ENCODE measurements at places on chromosomes 12 and 14. TPM values are rescaled to one million over a fixed set of nuclear protein-coding genes. Genes with fewer than 3 reads are reported as not detected.

DNA sequence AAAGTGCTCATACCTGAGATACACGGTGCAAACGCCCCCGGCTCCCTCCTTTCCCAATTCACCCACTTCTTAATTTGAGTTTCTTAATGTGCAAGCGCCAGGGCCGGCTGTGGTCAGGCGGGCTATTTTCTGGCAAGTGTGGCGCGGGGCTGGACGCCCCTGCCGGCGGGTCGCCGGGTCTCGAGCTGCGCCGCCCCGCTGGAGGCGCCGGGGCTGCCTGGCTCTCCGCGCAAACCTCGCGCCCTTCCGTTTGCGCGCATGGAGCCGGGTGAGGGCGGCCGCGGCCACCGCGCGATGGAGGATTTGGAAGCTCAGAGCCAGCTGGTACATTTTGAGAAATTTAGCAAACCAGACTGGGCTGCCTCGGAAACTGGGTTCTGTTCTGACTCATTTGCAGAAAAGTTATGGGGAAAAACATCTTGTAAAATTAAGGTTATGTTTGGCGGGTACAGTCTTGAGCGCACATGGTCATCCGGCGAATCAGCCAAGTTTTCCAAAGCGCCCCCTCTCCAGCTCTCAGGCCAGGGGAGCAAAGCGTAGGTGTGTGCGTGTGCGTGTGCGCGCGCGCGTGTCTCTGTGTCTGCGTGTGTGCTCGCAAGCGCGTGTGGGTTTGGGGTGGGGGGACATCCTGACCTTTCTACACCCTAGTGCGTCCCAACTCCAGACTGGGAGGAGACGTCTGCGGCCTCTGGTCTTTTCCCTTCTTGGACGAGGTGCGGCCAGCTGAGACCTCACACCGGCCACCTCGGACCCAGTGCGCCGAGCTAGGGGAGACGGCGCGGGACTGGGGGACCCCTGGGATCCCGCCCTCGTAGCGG is 6.5 kb upstream of the OTX2 start:
- H3K27me3 ChIP-seq, result peaks cover 66% of the 10 kb centered on the region
- no peaks in the 10 kb centered on the region for H3K4me1 ChIP-seq
- no peak overlapping the region for H3K4me3 ChIP-seq

DNA sequence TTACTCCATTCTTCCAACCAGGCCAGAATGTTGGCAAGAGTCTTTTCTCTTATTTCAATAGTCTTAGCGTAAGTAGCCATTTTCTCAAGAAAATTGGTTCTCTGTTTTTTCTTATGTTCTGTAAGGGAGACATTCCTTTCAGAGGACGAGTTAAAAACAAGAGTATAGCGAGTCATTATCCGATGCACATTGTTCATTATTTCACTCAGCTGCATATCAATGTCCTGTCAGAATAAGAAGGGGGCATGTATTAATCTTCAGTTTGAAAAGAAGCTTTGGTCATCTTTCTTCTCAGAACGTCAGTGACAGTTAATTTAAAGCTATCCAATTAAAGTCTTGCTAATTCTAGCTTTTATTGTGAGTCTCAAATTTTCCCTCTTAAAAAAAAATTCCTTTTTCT is 33.3 kb downstream of the FAM186A start:
- H3K4me3 ChIP-seq, result no peak overlapping the region
- H3K4me1 ChIP-seq, result no peaks in the 10 kb centered on the region
- no peaks in the 10 kb centered on the region for H3K27me3 ChIP-seq
- no peak overlapping the region for H3K27ac ChIP-seq

GRCh38 chr14:90300611-90301047 is 31.1 kb downstream of the NRDE2 start:
- H3K4me3 ChIP-seq, result no peak overlapping the region
- H3K4me1 ChIP-seq, result no peaks in the 10 kb centered on the region
- H3K27me3 ChIP-seq, result no peaks in the 10 kb centered on the region
- H3K27ac ChIP-seq, result no peak overlapping the region

DNA sequence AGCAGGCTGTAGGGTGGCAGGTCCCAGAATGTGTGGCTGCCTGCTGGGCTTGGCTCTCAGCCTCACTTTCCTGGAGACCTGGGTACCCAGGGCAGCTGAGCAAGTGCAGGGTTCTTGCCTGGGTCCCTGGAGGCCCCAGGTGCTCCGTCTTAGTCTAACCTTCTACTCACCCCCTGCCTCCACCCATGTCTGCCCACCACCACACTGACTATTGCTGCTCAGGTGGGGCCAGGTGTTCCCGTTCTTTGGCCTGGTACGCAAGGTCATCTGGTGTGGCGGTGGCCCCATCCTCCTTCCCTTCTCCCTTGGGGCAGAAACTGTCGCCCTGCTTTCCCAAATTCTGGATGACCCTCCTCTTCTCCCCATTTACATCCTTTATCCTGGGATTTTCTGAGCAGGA is 319.9 kb downstream of the TMEM121 start:
- no peaks in the 10 kb centered on the region for H3K27me3 ChIP-seq
- H3K27ac ChIP-seq, result no peak overlapping the region
- DNase-seq, result no peak
- no peak overlapping the region for H3K4me3 ChIP-seq
- no peaks in the 10 kb centered on the region for H3K4me1 ChIP-seq

- H3K36me3 ChIP-seq, result no peaks in the 10 kb centered on the region
- DNase-seq, result no peak
- H3K4me1 ChIP-seq, result no peaks in the 10 kb centered on the region
- no peak overlapping the region for H3K27ac ChIP-seq
- peaks cover 2% of the 10 kb centered on the region for H3K27me3 ChIP-seq
- H3K4me3 ChIP-seq, result no peak overlapping the region
These were observed 29.6 kb upstream of the OR5AU1 start for GRCh38 chr14:21185491-21185890.

- no peaks in the 10 kb centered on the region for H3K27me3 ChIP-seq
- no peak overlapping the region for H3K27ac ChIP-seq
- DNase-seq, result no peak
- H3K4me3 ChIP-seq, result no peak overlapping the region
These were observed 33.7 kb upstream of the HELB start for GRCh38 chr12:66268562-66268961.

GRCh38 chr14:91233936-91234790 is 10.3 kb downstream of the GPR68 start:
- no peaks in the 10 kb centered on the region for H3K36me3 ChIP-seq
- no peaks in the 10 kb centered on the region for H3K27me3 ChIP-seq
- H3K27ac ChIP-seq, result no peak overlapping the region
- no peak for DNase-seq

- no peak overlapping the region for H3K4me3 ChIP-seq
- DNase-seq, result no peak
- no peak overlapping the region for H3K27ac ChIP-seq
These were observed 21.5 kb downstream of the FZD10 start for GRCh38 chr12:130183585-130184370.

- no peaks in the 10 kb centered on the region for H3K27me3 ChIP-seq
- no peak overlapping the region for H3K4me3 ChIP-seq
- peaks cover 1% of the 10 kb centered on the region for H3K36me3 ChIP-seq
- DNase-seq, result no peak
- peaks cover 16% of the 10 kb centered on the region for H3K4me1 ChIP-seq
These were observed 2.0 kb downstream of the KICS2 start for GRCh38 chr12:64220046-64220445.

DNA sequence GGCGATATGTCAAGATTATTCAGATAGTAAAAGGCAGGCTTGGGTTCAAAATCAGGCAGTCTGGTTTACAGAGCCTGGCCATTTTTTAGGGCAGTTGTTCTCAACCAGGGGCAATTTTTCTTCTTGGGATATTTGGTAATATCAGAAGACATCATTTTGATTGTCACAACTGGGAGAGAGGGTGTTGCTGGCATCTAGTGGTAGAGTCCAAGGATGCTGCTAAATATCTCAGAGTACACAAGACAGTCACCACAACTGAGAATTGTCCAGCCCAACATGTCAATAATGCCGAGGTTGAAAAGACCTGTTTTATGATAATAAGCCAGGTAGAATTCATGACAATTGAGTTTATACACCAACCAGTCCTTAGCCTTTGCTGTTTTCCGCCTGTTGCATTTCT is 733.9 kb downstream of the NRXN3 start:
- no peaks in the 10 kb centered on the region for H3K4me1 ChIP-seq
- no peak for DNase-seq
- H3K36me3 ChIP-seq, result no peaks in the 10 kb centered on the region
- H3K4me3 ChIP-seq, result no peak overlapping the region
- H3K27me3 ChIP-seq, result no peaks in the 10 kb centered on the region

GRCh38 chr12:113241191-113242025 is 20.1 kb downstream of the TPCN1 start:
- peaks cover 54% of the 10 kb centered on the region for H3K4me1 ChIP-seq
- no peak overlapping the region for H3K4me3 ChIP-seq
- DNase-seq, result peak; percentile 89
- no peaks in the 10 kb centered on the region for H3K27me3 ChIP-seq
- no peaks in the 10 kb centered on the region for H3K36me3 ChIP-seq

DNA sequence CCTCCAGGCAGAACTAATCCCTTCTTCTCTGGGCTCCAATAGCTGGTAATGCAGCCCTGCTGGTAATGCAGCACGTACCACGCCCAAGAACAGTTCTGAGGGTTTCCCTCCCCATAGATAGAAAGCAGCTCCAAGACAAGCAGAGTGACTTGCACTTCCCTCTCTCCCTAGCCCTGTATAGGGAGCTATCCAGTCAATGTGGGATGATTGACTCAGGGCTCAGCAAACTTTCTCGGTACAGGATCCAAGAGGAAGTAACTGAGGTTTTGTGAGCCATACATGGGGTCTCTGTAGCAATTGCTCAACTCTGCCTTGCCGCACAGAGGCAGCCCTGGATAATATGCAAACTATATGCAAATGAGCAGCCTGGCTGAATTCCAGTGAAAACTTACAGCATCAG is 15.5 kb upstream of the FKBP4 start:
- H3K4me3 ChIP-seq, result no peak overlapping the region
- H3K27me3 ChIP-seq, result peaks cover 7% of the 10 kb centered on the region
- H3K36me3 ChIP-seq, result no peaks in the 10 kb centered on the region
- no peak for DNase-seq
- no peak overlapping the region for H3K27ac ChIP-seq

DNA sequence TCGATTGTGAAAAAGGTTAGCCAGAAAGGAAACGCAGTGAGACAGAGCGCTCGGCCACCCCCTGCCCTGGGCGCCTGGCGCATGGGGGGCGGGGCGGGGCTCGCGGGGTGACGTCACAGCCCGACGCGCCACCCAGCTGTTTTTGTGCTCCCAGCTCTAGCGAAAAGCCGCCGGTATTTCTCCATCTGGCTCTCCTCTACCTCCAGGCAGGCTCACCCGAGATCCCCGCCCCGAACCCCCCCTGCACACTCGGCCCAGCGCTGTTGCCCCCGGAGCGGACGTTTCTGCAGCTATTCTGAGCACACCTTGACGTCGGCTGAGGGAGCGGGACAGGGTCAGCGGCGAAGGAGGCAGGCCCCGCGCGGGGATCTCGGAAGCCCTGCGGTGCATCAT is at the start of gene GABARAPL1:
GABARAPL1 (plus strand) TSS at position 139 of the 393 bp plus-strand sequence; CDS start at position 392, 253 bp downstream.
- no peak for DNase-seq
- peak within 1 kb of the TSS; percentile 88 for H3K4me3 ChIP-seq
- H3K4me1 ChIP-seq, result peaks cover 17% of the 10 kb centered on the region
- no peaks in the 10 kb centered on the region for H3K27me3 ChIP-seq
- H3K27ac ChIP-seq, result peak within 1 kb of the TSS; percentile 99

- no peaks in the 10 kb centered on the region for H3K36me3 ChIP-seq
- no peak for DNase-seq
- no peak overlapping the region for H3K4me3 ChIP-seq
- H3K27me3 ChIP-seq, result no peaks in the 10 kb centered on the region
- H3K4me1 ChIP-seq, result peaks cover 31% of the 10 kb centered on the region
These were observed 178.8 kb upstream of the FRMD6 start for GRCh38 chr14:51472881-51473280.

DNA sequence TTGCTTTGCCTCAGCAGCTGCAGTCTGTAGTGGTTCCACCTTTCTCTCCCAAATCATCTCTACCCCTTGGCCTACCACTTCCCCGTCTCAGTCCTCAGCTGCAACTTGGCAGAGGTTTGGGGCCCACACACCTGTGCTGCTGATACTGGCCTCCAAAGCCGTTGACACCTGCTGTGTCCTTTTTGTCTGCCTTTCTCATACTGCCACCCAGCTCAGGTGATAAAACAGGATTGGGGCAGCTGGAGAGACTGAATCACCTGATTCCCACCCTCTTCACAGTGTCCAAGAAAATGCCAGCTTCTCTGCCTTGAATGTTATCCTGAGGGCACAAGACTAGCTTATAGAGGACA is 103.7 kb downstream of the ETV6 start:
- no peak for DNase-seq
- no peaks in the 10 kb centered on the region for H3K27me3 ChIP-seq
- H3K27ac ChIP-seq, result no peak overlapping the region
- peaks cover 1% of the 10 kb centered on the region for H3K36me3 ChIP-seq
- no peak overlapping the region for H3K4me3 ChIP-seq
- H3K4me1 ChIP-seq, result no peaks in the 10 kb centered on the region

DNA sequence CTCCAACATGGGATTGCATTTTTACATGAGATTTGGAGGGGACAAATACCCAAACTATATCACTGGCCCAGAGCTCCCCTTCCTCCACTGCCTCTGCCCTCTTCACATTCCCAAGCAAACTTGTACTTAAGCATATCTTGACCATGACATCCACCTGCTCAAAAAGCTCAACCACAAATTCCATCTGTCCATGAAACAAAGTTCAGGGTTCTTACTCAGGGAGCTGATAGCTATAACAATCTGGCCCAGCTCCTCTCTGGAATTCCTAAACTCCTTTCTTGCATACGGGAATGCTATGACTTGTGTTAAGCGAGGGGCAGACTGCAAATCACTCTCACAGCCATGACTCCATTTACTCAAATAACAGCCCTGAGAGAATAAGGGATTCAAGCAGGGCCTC is 152.1 kb downstream of the GALC start:
- H3K36me3 ChIP-seq, result no peaks in the 10 kb centered on the region
- H3K4me3 ChIP-seq, result no peak overlapping the region
- H3K27ac ChIP-seq, result no peak overlapping the region
- H3K27me3 ChIP-seq, result no peaks in the 10 kb centered on the region
- H3K4me1 ChIP-seq, result no peaks in the 10 kb centered on the region
- DNase-seq, result no peak

The CABP1 gene
- 0.04 TPM for polyA plus RNA-seq

The COX6A1 gene
- polyA plus RNA-seq, result 584 TPM

The ZCRB1 gene
- polyA plus RNA-seq, result 41.6 TPM

The TAS2R19 gene
- not detected for polyA plus RNA-seq

The NTF3 gene
- not detected for polyA plus RNA-seq

The SRGAP1 gene
- 5.6 TPM for polyA plus RNA-seq

The SLC5A8 gene
- polyA plus RNA-seq, result not detected

The ISM2 gene
- 0.16 TPM for polyA plus RNA-seq

The TCL1B gene
- not detected for polyA plus RNA-seq

The SERPINA12 gene
- 0.04 TPM for polyA plus RNA-seq

The RBMS2 gene
- 46.2 TPM for polyA plus RNA-seq

The PLXNC1 gene
- polyA plus RNA-seq, result 0.17 TPM

The CCDC38 gene
- polyA plus RNA-seq, result not detected

The PLEKHG7 gene
- polyA plus RNA-seq, result not detected

The ADAMTS20 gene
- not detected for polyA plus RNA-seq

Measured in keratinocyte (primary cell).